ENCODE measurements at places on chromosomes 7 and 10.
A peak's percentile ranks its signal among the peaks of the same experiment; 100 is the strongest.

- no peaks in the 10 kb centered on the region for H3K4me1 ChIP-seq
- no peak overlapping the region for H3K4me3 ChIP-seq
- DNase-seq = no peak
- no peaks in the 10 kb centered on the region for H3K36me3 ChIP-seq
Measured at GRCh38 chr10:129027906-129028305, 439.1 kb upstream of the MGMT start.

GRCh38 chr7:27202862-27203134 is 2.9 kb upstream of the HOXA13 start:
- no peak overlapping the region for H3K27ac ChIP-seq
- peaks cover 97% of the 10 kb centered on the region for H3K27me3 ChIP-seq
- no peaks in the 10 kb centered on the region for H3K36me3 ChIP-seq
- peaks cover 9% of the 10 kb centered on the region for H3K4me1 ChIP-seq

GRCh38 chr10:70494536-70494935 is 16.0 kb downstream of the PALD1 start:
- H3K27me3 ChIP-seq = no peaks in the 10 kb centered on the region
- no peaks in the 10 kb centered on the region for H3K36me3 ChIP-seq
- no peak overlapping the region for H3K27ac ChIP-seq

- H3K27ac ChIP-seq = no peak overlapping the region
- no peaks in the 10 kb centered on the region for H3K36me3 ChIP-seq
- H3K27me3 ChIP-seq = no peaks in the 10 kb centered on the region
- no peak overlapping the region for H3K4me3 ChIP-seq
- no peak for DNase-seq
- no peaks in the 10 kb centered on the region for H3K4me1 ChIP-seq
Measured at GRCh38 chr7:36939816-36940215, 215.5 kb upstream of the AOAH start.

DNA sequence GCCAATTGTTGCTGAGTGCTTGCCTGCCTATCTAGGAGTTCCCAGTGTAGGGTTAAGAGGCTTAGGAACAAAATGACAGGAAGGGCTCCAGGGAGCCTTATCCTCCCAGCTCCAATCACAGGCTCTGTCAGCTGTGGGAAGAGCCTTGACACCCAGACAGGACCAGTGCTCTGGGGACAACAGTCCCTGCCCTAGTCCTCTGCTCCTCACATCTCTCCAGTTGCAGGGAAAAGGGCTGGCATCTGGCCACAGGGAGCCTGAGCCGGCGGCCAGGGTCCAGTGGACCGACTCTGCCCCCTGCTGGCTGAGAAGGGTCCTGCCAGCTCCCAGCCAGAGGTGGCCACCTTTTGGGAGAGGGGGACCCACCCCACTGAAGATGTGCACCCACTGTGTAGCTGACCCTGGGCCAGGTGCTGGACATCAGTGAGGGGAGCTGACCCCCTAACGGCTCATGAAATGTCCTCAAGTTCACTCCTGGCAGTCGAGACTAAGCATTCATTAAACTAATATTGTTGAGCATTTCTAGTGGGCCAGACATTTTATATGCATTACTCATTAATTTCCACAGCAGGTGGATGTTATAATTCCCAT is 17.6 kb downstream of the DNAJB12 start:
- peaks cover 27% of the 10 kb centered on the region for H3K4me1 ChIP-seq
- H3K36me3 ChIP-seq = no peaks in the 10 kb centered on the region
- DNase-seq = peak; percentile 88
- no peaks in the 10 kb centered on the region for H3K27me3 ChIP-seq
- H3K4me3 ChIP-seq = no peak overlapping the region

- H3K27ac ChIP-seq = no peak overlapping the region
- no peaks in the 10 kb centered on the region for H3K27me3 ChIP-seq
- no peak for DNase-seq
- no peaks in the 10 kb centered on the region for H3K36me3 ChIP-seq
Measured at GRCh38 chr7:40629891-40630290, 495.1 kb downstream of the SUGCT start.

DNA sequence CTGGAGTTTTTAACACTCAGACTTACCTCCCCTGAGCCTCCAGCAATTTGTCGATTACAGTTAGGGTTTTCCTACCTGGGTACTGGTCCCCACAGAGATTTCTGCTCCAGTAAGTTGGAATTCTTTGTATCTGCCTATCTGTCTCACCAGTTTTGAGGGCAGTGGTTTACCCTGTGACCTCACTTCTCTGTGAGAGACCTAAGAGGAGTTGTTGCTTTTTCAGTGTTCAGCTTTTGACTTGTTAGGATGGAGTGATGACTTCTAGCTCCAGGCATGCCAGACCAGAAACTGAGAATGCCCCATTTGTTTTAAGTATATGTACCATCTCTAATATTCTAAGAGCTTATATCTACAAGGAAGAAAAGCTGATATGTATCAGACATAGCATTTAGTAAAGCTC is 42.9 kb downstream of the CSGALNACT2 start:
- no peak for DNase-seq
- H3K4me3 ChIP-seq = no peak overlapping the region
- no peak overlapping the region for H3K27ac ChIP-seq

- H3K36me3 ChIP-seq = no peaks in the 10 kb centered on the region
- no peak for DNase-seq
- no peak overlapping the region for H3K27ac ChIP-seq
- H3K27me3 ChIP-seq = no peaks in the 10 kb centered on the region
Measured at GRCh38 chr10:50387732-50388073, 136.4 kb upstream of the ASAH2 start.

DNA sequence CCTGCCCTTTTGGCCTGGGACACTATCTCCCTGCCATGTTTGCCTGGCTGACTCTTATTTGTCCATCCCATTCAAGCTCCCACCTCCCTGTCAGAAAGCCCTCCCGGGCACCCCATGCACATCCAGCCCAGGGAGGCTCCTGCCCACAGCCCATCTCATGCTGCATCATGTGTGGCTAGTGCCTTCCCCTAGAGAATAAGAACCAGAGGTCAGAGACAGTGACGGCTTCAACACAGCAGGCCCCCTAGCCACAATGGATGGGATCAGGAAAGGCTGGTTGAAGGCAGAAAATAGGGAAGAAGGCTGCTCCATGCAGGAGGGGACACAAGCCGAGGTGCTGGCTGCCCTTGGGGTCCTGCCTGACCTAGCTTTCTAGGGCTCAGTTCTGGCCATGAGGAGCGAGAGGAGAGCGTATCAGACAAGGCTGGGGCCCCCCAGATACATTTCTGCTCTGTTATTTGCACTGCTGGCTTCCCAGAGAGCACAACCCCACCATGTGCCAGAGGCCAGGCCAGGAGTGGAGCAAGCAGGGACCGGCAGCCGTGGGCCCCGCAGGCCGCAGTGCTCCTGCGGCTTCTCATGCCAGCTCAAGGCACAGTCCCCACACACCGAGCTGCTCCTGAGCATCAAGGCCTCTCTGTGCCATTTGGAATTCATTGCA is 161.1 kb upstream of the ZMIZ1 start:
- H3K36me3 ChIP-seq = no peaks in the 10 kb centered on the region
- H3K27ac ChIP-seq = no peak overlapping the region
- DNase-seq = no peak
- no peak overlapping the region for H3K4me3 ChIP-seq
- H3K27me3 ChIP-seq = no peaks in the 10 kb centered on the region

GRCh38 chr7:36982766-36983165 is 258.5 kb upstream of the AOAH start:
- no peaks in the 10 kb centered on the region for H3K36me3 ChIP-seq
- H3K4me1 ChIP-seq = no peaks in the 10 kb centered on the region
- H3K27ac ChIP-seq = no peak overlapping the region
- H3K4me3 ChIP-seq = no peak overlapping the region
- no peak for DNase-seq

DNA sequence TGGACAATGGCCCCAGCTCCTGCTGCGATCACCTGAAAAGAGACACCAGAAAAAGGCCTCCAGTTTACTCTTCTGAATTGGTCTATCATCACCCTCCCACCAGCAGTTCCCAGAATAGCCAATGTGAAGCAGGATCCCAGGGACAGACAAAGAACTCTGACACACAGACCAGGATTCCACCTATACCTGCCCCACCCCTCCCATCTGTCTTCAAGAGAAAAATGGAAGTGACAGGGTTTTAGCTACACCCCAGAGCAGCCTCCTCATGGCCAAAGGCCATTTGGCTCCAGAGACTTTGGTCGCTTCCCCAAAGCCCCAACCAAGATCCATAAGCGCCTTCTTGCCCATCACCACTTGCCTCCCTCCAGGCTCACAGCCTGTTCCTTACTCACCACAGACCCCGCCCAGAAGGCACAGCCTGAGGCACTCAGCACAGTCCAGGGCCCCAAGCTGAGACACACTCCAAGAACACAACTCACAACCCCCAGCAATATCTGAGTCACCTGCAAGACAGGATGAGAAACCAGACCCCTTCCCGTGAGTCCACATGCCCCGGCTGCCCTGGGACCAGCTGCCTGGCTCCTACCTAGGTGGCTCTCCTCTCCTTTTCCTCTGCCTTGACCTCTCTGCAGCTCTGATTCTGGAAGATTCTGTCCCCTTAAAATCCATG is 6.5 kb downstream of the TMEM176B start:
- no peaks in the 10 kb centered on the region for H3K36me3 ChIP-seq
- H3K27ac ChIP-seq = no peak overlapping the region
- no peak for DNase-seq
- H3K4me1 ChIP-seq = no peaks in the 10 kb centered on the region
